ENCODE measurements at places on chromosomes 3 and 15. TPM values are rescaled to one million over a fixed set of nuclear protein-coding genes. Genes with fewer than 3 reads are reported as not detected.

SCAMP2 gene
- total RNA-seq, result 38.0 TPM

GRCh38 chr3:32089476-32089875 is 16.9 kb upstream of the GPD1L start:
- no peaks in the 10 kb centered on the region for H3K27me3 ChIP-seq
- H3K36me3 ChIP-seq, result no peaks in the 10 kb centered on the region
- no peak overlapping the region for H3K27ac ChIP-seq
- no peaks in the 10 kb centered on the region for H3K4me1 ChIP-seq
- no peak for DNase-seq

DNA sequence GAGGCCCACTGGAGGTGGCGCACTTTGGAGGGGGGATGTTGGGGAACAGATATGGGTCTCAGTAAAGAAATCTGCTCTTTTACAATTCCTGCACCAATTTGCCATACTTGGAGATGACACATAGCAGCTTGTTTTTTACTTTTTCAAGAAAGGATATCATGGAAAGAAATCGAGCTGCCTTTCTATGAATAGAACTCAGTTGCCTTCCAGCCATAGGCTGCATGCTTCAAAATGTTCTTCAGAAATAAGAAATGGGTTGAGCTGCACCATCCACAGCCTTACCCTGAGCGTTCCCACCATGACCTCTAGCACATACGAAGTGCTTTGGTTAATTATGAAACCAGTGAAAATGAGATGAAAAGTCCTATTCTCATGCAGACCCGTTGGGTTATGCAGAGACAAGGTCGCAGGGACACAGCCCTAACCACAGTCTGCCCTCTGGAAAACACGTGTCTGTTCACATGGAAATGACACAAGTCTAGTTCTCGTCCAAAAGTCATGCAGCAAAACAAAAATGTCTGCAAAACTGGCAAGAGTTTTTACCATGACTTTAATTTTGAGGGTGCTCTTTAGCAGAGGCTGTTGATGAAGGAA is 36.3 kb downstream of the NGRN start:
- no peak overlapping the region for H3K27ac ChIP-seq
- no peak for DNase-seq
- H3K36me3 ChIP-seq, result no peaks in the 10 kb centered on the region
- no peaks in the 10 kb centered on the region for H3K27me3 ChIP-seq
- H3K4me1 ChIP-seq, result peaks cover 14% of the 10 kb centered on the region
- H3K4me3 ChIP-seq, result no peak overlapping the region

DNA sequence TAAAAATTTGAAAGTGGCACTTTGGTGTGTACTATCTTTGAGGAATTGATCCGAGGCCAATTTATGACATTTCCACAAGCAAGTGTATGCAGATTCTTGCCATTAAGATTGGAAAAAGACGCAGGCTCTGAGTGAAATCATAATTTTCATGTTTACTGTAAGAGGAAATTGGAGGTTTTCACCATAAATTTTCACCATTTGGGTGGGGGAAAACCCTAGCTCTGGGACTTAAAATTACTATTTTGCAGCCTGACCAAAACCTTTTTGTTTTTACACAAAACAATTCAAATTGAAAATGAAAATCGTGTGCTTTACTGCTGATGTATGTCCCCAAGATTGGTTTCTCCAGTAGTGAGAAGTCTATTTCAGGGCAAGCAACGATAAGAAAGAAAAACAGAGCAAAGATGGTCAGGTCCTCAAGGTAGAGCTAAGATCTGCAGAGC is 282.6 kb downstream of the FOXP1 start:
- no peak for DNase-seq
- peaks cover 85% of the 10 kb centered on the region for H3K4me1 ChIP-seq
- no peaks in the 10 kb centered on the region for H3K36me3 ChIP-seq
- no peak overlapping the region for H3K4me3 ChIP-seq

- no peak for DNase-seq
- no peaks in the 10 kb centered on the region for H3K27me3 ChIP-seq
- H3K4me3 ChIP-seq, result no peak overlapping the region
- H3K4me1 ChIP-seq, result no peaks in the 10 kb centered on the region
- no peaks in the 10 kb centered on the region for H3K36me3 ChIP-seq
Observed at GRCh38 chr15:96514607-96515285, 184.2 kb downstream of the NR2F2 start.

- H3K36me3 ChIP-seq, result peaks cover 5% of the 10 kb centered on the region
- no peak for DNase-seq
- H3K4me3 ChIP-seq, result no peak overlapping the region
- H3K27me3 ChIP-seq, result no peaks in the 10 kb centered on the region
- no peaks in the 10 kb centered on the region for H3K4me1 ChIP-seq
Observed at GRCh38 chr3:69189487-69189886, 67.1 kb upstream of the LMOD3 start.
